ENCODE measurements at places on chromosomes 3 and 15.

- no peak for DNase-seq
Observed at GRCh38 chr3:177817751-177818150, 620.5 kb upstream of the TBL1XR1 start.

DNA sequence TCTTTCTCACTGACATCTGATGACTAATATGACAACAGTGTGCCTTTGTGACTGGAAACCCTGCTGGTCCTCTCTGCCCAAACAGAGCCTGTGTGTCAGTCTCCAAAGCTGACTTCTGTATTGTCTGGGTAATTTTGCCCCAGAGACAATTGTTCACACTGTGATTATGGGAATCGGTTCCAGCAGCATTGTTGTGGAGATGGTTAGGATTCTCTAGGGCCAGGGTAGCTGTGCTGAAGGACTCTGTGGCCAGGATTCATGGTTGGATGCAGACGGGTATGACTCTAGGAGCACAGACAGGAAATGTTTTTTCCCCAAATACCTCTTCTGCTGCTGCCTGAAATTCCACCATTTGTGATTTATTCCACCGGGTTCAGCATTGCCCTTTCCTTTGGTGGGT is 57.5 kb upstream of the ITGA11 start:
- no peak for DNase-seq

DNA sequence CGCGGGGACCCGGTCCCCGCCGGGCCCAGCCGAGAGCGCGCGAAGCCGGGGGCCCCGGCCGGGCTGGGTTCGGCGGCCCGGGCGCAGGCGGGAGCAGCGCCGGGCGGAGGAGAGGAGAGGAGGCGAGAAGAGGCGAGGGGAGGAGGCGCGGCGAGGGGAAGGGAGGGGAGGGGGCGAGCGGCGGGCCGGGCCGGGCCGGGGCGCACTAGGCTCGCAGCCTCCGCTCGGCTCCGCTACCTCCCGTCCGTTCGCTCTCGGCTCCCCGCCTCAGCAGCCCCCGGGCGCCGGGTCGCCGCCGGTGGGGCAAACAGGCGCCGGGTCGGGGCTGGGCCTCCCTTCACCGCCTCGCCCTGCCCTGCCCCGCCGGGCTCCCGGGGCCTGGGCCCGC is 351 bp downstream of the INSYN1 start:
- DNase-seq = no peak

DNA sequence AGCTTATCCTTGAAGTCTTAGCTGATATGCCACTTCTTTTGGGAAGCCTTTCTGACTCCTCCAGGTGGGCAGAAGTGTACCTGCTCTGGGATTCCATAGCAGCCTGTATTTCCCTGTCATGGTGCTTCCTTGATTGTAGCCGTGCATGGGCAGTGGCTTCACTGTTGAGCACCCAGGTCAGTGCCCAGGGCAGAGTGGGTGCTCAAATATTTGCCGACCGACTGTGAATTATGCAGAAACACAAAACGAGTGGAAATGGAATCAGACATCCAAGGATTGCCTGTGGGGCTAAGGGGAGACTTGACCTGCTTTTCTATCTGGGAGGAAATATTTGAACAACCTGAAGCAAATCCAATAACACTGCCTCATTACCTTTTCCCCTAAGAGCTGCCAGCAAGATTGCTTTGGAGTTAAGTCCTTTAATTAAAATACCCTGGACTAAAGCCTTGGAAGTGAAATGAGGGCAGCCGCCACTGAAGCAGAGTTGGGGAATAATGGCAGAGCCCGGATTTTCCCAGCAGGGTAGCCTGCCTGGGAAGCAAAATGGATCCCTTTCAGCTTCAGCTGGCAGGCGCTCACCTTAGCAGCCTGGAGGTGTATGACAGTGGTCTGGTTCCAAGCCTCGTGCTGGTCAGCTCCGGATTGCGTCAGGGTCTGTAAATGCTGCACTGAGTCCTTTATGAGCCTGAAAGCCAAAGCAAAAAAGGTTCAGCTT is 14.9 kb downstream of the ACOX2 start:
- DNase-seq = no peak

DNA sequence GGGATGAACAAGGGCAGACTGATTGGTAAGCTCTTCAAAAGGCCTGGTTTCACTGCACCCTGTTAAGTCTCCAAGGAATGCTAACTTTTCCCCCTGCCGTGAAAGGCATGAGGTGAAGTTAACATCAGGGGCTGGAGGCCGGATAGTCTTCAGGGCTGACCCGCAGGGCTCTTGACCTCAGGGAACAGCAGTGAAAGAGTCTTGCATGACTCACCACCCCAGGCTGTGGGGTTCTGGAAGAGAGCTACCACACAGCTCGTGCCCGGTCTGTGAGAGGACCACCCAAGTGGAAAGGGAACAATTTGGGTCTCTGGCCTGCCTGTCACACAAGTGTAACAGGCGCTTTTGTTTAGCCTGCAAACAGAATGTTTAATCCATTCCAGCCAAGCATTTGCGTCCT is 504.9 kb downstream of the EDEM1 start:
- no peak for DNase-seq
